Activated T-cell treated with anti-CD3 and anti-CD28 coated beads, Interleukin-2, amount 50 U/mL, for 1 hour (primary cell): ENCODE measurements at places on chromosomes 12 and 14.

GRCh38 chr12:123062681-123063486, 82.4 kb downstream of the ARL6IP4 start:
- DNase-seq = no peak

DNA sequence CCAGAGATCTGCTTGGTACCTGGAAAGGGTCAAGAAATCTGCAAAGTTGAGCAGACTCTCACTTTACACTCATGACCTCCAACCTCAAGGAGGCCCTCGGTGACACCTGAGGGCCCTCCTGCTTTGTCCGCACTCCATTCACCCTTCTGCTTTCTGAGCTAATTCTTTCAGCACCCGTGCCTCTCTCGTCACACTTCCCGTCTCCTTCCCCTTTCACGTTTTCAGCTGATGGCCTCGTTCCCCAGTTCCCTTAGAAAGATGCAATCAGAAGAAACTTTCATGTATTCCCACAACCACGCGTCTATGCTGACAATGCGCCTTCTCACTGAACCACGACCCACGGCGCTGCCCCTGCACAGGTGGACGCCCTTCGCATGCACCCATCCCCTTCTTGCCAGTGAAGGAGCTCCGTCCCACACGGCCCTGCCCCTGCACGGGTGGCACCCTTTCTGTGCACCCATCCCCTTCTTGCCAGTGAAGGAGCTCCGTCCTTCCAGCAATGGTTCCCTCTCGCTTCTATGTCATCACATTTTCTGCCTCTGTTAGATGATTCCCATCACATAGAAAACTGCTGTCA, 340.1 kb upstream of the FKBP4 start:
- no peak for DNase-seq

DNA sequence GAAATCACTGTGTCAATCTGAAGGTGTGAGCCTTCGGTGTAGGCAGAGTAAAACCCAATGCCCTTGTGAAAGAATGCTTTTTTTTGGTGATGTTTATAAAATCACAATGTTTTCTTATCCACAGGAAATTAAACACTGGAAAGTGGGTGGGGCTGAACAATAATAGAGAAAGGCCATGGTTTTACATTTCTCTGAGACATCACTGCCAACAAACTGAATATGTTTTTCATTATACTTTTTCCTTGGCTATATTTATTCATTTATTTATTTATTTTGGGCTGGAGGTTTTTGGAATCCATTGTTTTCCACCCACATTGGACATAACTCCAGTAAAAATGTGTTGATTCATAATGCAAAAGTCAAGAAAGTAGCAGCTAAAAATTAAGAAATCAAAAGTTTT, 16.9 kb downstream of the LRRK2 start:
- no peak for DNase-seq

DNA sequence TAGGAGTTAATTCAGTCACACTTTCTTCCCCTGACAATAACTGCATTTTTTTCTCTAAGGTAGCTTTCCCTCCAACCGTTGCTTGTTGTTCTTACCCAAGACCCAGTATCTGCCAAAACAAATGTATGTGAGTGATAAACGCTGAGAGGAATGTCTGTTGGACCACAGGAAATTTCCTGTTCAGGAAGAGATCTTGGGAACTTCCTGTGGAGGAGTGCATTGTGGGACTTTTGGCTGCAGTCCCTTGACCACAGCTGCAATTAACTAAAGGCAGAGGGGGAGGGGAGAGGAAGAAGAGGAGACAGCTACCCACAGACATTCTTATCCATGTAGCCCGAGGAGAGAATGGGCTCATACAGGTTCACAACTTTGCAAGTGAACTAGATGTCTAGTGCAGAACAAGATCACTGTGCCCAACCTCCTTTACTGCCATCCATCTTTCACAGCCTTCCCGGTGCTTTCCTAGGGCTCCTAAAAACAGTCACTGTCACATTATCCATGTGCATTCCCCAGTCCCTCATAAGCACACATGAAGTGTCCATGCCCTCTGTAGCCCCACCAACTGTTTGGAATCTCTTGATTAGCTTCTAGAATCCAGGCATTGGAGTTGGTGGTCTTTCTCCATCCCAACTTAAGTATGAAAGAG, 149.5 kb downstream of the ETV6 start:
- DNase-seq = no peak

DNA sequence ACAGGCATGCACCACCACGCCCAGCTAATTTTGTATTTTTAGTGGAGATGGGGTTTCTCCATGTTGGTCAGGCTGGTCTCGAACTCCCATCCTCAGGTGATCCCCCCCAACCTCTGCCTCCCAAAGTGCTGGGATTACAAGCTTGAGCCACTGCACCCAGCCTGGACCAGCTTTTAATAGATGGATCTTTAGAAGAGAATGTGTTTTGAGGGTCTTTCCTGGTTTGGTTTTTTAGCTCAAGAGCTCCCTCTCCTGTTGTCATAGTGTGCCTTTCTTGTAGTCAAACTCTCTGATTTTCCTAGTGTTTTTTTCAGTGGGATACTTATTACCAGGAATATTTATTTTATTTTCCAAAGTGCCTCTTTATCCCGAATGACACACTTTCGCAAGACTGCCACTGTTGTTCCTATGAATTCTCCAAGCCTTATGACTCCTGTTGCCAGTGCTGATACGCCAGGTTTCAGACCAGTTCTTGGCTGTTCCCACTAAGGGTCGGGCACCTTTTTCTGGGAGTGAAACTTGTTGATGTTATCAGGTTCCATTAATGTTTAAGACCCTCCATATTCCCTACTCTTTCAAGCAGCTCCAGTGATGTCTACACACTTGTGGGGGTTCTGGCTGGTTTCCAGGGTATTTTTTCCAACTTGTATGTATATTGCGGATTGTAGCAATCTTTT, 31.5 kb upstream of the LIMA1 start:
- DNase-seq = no peak

GRCh38 chr14:58839233-58839632, 201.5 kb downstream of the DACT1 start:
- no peak for DNase-seq
